PC-3 (cell line): ENCODE measurements at places on chromosomes 1 and 21. TPM values are rescaled to one million over a fixed set of nuclear protein-coding genes. Genes with fewer than 3 reads are reported as not detected.

Gene ZBTB48
- 42.7 and 47.2 TPM in 2 replicates for total RNA-seq

Gene DMAP1
- 55.5 and 59.0 TPM in 2 replicates for total RNA-seq

Gene FLG
- total RNA-seq: not detected in 2 replicates

Gene CCDC17
- 1.6 and 1.9 TPM in 2 replicates for total RNA-seq

Gene SLC5A9
- total RNA-seq: not detected in 2 replicates

Gene COL6A1
- 487 and 628 TPM in 2 replicates for total RNA-seq

Gene SUSD4
- 1.3 and 5.2 TPM in 2 replicates for total RNA-seq

Gene TRPM2
- 48.3 and 50.0 TPM in 2 replicates for total RNA-seq

Gene AGL
- total RNA-seq: 8.7 and 9.8 TPM in 2 replicates

Gene FMO5
- 2.8 and 3.2 TPM in 2 replicates for total RNA-seq

Gene ELAPOR1
- 0.35 and 0.80 TPM in 2 replicates for total RNA-seq

Gene WNT4
- total RNA-seq: 0.51 and 1.4 TPM in 2 replicates

Gene CASP9
- total RNA-seq: 8.0 and 14.0 TPM in 2 replicates

Gene TMEM82
- total RNA-seq: not detected in 2 replicates

Gene UTS2
- total RNA-seq: not detected in 2 replicates

Gene TRIM58
- 22.7 and 46.9 TPM in 2 replicates for total RNA-seq

Gene SPAG17
- total RNA-seq: not detected in 2 replicates

Gene KRTAP19-3
- not detected in 2 replicates for total RNA-seq

Gene ANGPTL7
- total RNA-seq: not detected in 2 replicates

Gene ACTN2
- total RNA-seq: not detected in 2 replicates

Gene CFHR1
- not detected in 2 replicates for total RNA-seq

Gene SNIP1
- total RNA-seq: 23.1 and 36.0 TPM in 2 replicates
